ENCODE measurements at places on chromosomes 5 and 9. TPM values are rescaled to one million over a fixed set of nuclear protein-coding genes. Genes with fewer than 3 reads are reported as not detected.

Gene ZNF658
- 1.2 TPM for polyA plus RNA-seq

- DNase-seq = no peak
Measured at GRCh38 chr9:132295181-132295580, 59.6 kb downstream of the SETX start.

DNA sequence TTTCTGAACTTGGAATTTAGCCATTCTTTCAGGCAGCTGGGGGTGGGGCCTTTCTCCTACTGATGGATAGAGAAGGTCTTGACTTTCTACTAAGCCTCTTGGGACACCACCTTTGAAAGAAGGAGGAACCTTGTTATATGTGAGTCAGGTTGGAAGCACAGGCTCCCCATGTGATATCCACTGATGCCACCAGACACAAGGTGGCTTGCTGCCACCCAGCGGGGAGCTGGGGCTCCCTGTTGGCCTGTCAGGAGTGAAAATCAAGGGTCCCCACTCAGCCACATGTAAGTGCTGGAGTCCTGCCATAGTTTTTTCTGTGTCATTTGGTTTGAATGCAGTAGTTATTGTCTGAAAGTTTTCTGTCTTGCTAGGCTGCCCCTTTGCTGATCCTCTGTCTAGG, 252.4 kb upstream of the NFIL3 start:
- no peak for DNase-seq

Gene ORM2
- not detected for polyA plus RNA-seq

Gene STXBP1
- 18.7 TPM for polyA plus RNA-seq

DNA sequence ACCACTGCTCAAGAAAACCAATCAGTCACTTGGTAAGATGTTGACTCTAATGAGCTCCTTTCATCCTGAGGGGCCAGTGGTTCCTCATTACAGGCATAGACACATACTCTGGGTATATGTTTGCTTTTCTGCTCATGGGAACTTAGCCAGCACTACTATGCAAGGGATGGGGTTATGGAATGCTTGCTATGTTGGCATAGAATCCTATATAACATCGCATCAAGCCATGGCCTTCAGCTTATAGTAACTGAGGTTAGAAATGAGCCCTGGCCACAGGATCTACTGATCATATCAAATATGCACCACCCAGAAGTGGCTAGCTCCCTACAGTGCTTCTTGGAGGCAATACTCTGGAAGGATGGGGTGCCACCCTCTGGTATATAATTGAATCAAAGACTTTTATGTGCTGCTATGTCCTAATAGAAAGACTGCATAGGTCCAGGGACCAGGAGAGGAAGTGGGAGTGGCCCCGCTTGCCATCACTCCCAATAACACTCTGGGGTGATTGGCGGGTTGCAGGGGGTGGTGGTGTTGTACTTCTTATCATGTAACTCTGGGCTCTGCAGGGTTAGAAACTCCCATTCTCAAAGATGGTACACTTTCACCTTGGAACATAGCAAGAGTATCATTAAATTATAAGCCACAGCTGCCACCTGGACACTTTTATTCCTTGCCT, 70.3 kb downstream of the ZNF366 start:
- peak; percentile 12 for DNase-seq

GRCh38 chr5:179235416-179236400, 109.6 kb downstream of the ADAMTS2 start:
- no peak for DNase-seq

GRCh38 chr5:133232911-133233310, 181.1 kb downstream of the HSPA4 start:
- no peak for DNase-seq
